ENCODE measurements at places on chromosomes 3 and 15. TPM values are rescaled to one million over a fixed set of nuclear protein-coding genes. Genes with fewer than 3 reads are reported as not detected.

The CRYGS gene
- total RNA-seq, result 1.8 TPM

GRCh38 chr3:41985018-41985417 lies 23.1 kb upstream of the ULK4 start:
- DNase-seq, result no peak

- DNase-seq, result no peak
These were observed 53.7 kb upstream of the ATP11B start for GRCh38 chr3:182739619-182740018.

GRCh38 chr15:47135267-47135666 lies 582.0 kb upstream of the SEMA6D start:
- no peak for DNase-seq

DNA sequence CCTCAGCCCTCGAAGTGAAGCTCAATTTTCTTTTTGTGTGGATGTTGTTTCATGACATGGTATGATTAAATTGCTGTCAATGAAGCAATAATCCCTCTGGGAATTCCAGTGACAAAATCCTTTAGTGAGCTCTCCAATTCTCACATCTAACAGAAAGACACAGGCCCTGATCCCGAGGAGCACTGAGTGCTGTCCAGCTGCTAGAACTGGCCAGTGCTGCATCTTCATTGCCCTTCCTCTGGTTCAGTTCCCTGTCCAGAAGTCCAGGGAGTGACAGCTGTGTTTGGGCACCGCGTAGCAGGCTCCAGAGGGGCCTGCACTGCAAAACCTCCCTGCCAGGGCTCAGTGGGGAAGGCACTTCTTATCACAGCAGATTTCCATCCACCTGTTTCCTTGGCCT lies 516.8 kb upstream of the ATP11B start:
- no peak for DNase-seq

GRCh38 chr3:194824100-194824499 lies 138.4 kb downstream of the FAM43A start:
- no peak for DNase-seq

All from kidney epithelial cell (primary cell).